HAP-1 (cell line): ENCODE measurements at places on chromosomes 16 and 17.

DNA sequence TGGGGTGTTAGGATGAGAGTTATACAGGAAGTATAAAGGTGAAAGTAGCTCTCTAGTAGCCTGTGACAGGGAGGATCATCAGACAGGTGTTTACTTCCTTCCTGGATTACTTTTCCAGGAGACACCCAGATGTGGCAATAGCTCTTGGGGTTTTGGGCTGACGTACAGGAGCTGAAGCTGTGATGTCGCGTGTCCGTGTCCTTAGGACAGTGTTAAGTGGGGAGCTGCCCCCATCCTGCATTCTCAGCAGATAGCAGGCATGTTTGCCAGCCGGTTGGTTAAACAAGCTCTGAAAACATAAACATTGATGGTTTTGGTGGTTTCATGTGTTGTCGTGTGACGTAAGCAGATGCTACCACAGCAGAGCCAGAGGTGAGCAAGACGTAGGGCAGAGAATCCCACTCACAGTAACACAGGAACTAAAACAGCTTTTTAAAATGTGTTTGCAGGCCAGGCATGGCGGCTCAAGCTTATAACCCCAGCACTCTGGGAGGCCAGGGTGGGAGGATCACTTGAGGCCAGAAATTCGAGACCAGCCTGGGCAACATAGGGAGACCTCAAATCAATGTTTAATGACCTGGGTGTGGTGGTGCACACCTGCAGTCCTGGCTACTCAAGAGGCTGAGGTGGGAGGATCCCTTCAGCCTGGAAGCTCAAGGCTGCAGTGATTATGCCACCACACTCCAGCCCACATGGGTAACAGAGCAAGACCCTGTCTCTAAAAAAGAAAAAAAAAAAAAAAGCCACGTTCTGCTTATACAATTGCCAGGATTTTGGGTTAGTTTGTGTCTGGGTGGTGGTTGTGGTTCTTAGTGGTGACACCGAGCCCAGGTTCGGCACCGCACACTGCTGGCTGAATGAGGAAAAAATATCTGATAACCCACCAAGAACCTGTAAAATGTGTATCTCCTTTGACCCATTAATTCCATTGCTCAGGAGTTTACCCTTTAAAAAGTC is 18.2 kb upstream of the IL17C start:
- DNase-seq, result no peak

- DNase-seq, result peak; percentile 93
Observed at GRCh38 chr17:65560628-65561451, 608 bp downstream of the AXIN2 start.

- DNase-seq, result no peak
Observed at GRCh38 chr17:75277664-75278071, 6.6 kb upstream of the MIF4GD start.

GRCh38 chr17:80354336-80354735 is 60.6 kb upstream of the ENDOV start:
- DNase-seq, result no peak

DNA sequence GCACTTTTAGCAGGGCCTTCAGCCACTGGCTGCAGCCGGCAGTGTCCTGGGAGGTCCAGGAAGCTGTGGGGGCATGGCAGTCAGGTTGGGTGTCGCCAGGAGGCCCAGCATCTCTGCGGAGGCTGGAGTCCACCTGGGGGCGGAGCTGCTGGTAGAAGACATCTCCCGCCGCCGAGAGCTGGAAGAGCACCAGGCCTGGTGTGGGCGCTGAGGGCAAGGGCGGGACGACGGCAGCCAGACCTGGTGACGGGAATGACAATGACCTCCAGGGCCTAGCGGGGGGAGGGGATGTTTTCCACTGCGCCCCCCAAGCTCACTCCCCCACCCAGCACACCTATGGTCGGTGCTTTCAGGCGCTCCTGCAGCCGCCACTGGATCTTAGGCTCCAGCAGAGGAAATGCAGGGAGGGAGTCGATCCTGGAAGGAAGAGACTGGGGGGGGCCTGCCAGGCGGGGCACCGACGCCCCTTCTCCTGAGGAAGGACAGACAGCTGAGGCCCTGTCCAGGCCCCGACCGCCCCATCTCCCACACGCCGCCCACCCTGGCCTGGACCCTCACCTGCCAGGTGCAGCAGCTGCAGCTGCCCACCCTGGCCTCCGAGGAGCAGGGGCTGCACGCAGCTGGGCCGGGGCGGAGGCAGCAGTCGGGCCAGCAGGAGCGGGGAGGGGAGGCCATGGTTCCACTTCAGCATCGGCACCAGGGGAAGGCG is 7.1 kb downstream of the TAF1C start:
- no peak for DNase-seq

DNA sequence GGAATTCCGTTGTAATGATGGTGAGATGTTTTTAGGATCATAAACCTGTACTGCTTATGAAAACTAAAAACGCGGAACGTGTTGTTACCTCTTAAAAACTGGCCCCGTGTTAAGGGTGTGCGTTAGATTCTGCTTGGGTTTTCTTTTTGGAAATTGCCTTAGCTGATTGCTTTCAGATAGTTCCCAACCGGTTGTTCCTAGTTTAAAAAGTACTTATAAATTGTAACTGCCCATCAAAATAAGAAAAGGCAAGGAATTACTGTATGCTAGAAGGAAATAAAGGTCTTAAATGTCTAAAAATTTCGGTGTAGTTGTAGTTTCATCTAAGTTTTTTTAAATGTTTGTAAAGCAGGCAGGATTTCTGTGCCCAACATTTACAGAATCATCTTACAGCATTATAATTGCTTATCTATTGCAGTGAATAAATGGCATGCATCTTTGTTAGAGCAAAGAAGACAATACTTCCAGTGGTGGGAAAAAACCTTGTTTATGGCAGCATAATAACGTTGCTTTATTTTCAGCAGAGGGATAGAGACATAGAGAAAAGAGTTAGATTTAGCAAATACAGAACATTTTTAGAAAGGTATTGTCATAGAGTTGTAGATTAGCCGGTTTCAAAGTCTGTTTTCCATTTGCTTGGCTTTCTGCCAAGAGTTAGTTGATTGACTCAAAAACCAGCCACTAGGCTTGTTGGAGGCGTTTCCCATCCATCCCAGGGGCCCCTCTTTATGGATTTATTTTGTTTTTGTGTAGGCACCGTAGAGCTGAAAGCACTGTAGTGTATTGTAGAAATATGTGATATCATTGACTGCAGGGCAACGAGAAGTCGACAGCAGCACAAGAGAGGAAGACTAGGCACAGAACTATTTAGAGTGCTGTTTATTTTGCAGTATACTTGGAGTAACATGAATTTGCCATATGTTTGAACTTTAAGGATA is 1.7 kb downstream of the PPM1D start:
- DNase-seq, result peak; percentile 83

- no peak for DNase-seq
Observed at GRCh38 chr16:86751076-86752030, 173.0 kb downstream of the FOXL1 start.

- no peak for DNase-seq
Observed at GRCh38 chr16:62717026-62717425, 680.8 kb upstream of the CDH8 start.

DNA sequence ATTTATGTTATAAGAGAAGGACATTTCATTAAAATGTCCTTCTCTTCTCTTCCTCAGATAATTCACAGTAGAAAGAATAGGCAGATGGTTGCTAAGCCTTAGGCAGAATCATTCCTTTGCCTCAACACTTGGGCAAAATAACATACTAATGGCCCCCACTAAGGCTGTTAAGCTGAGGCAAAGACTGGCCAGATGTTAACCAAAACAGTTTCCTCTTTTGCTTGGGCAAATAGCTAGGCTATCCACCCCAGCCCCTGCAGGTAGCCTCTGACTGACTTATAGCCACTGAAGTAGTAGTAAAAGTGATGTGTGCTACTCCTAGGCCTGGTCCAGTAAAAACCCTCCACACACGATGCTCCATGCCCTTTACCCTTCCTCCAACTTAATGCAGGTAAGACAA is 55.2 kb downstream of the SPAG9 start:
- no peak for DNase-seq
